ACHN (cell line): ENCODE measurements at places on chromosomes 1 and 21.

DNA sequence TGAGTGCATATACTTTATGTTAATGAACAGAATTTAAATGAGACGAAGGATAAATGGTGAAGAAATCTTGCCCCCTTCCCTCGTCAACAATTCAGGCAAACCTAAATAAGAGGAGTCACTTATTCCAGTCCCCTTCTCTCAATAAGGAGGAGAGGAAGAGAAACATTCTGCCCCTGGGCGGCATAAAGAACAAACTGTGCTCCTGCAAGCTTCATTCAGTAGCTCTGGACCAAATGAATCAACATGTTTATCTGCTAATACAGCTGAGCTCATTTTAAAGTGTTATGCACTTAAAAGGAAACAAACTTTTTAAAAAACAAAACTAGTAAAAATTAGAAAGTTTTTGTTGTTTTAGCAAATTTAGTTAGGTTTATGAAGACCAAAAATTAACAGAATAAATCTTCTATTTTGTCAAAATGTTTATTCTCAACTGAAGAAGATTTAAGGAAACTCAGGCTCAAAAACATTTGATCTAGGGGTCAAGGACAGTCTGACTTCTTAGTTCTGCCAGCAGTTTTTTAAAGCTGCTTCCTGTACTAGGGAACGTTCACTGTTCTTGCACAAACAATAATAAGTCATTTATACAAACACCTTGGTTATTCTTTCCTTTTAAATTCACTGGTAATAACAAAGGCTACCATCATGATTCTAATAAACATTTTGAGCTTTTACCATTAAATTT, 58.3 kb downstream of the AKT3 start:
- DNase-seq: no peak

GRCh38 chr1:173206816-173207568, at the start of gene TNFSF4:
Gene TNFSF4 (minus strand): TSS chr1:173207331. CDS start chr1:173207176, 155 bp downstream.
- no peak for DNase-seq

DNA sequence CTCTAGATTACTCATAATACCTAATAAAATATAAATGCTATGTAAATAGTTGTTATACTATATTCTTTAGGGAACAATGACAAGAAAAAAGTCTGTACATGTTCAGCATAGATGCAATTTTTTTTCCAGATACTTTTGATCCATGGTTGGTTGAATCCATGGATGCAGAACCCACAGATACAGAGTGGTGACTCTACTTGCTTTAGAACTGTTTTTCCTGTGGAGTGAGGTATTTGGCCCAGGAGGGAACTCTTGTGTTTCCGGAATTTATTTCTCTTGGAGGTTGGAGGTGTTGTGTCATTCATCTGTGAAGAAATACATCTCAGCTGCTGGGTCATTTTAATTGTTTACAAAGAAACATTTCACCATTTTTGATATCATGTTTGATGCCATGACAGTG, 28.7 kb downstream of the TMEM200B start:
- no peak for DNase-seq

DNA sequence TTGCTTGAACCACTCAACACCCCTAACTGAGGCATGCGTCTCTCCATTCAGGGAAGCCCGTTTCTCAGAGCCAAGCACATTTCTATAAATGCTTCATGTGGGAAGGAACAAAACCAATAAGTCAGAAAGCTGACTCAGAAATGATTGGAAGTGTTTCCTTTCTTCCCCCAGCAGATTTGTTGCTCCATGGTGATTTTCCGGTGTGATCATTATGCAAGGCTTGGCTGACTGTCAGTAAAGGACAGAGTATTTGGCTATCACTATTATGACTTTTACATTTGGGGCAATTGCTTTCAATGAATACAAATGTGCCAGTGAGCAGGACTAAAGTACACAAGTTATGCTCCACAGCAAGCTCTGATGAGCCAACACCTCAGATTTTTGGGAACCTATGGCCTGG, 53.3 kb upstream of the ZC3H11B start:
- no peak for DNase-seq

DNA sequence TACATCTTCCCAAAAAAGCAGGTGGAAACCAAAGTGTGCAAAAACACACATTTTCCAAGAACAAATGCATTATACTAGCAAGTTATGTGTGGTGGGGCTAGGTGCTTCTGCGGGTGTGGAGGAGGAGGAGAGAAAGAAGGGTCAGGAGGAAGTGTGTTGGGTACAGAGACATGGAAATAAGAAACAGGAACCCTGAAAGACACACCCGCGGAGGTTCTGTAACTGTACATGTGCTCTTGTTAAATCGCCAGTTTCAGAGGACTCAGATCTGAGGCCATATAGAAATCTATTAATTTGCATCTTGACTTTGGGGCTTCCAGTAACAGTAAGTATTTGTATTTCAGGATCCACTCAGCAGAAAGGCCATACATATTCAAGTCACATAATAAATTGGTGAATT, 30.9 kb downstream of the ERG start:
- no peak for DNase-seq

DNA sequence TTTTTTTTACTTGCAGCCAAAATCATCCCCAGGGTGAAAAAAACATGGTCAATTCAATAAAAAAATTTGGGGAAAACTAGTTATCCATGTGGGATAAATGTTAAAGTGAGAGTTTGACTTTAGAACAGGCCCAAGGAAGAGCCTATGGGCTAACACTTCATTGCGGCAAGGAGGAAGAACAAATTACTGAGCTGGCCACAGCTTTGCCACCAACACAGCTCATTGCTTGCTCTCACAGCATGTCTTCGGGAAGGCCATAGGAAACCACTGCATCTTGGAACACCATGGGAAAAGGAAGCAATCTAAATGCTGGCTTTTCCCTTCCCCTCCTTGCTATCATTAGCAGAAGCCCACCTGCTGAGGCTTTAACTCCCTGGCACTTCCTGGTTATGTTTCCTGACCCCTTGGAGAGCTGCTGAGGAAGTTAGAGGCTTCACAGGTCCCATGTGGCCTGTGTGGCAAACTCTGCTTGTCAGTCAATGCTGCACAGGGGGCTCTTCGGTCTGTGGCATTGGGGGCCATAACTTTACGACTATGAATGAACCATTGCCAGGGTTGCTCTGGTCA, 86.0 kb downstream of the SLC25A24 start:
- DNase-seq: no peak

DNA sequence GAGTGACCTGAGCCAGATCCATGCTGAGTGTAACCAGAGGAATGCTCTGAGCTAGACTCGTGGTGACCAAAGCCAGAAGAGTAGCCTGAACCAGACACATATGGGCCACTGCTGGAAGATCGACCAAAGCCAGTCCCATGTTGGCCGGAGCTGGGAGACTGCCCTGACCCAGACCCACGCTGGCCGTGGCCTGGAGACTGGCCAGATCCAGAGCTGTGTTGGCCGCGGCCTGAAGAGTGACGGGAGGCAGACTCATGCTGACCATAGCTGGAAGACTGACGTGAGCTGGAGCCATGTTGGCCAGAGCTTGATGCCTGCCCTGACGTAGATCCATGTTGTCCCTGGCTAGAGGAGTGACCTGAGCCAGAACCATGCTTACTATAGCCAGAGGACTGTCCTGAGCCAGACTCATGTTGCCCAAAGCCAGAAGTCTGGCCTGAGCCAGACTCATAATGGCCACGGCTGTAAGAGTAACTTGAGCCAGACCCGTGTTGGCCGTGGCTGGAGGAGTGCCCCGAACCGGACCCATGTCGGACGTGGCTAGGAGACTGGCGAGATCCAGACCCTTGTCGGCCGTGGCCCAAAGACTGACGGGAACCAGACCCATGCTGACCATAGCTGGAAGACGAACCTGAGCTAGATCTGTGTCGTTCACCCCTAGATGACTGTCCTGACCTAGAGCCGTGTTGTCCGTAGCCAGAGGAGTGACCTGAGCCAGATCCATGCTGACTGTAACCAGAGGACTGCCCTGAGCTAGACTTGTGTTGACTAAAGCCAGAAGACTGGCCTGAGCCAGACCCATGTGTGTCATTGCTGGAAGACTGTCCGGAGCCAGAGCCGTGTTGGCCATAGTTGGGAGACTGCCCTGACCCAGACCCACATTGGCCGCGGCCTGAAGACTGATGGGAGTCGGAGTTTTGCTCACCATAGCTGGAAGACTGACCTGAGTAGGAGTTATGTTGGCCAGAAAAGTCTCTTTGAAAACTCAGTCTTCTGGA, 3.5 kb downstream of the HRNR start:
- no peak for DNase-seq
